Fibroblast of lung (primary cell): ENCODE measurements at places on chromosomes 13 and 19. TPM values are rescaled to one million over a fixed set of nuclear protein-coding genes. Genes with fewer than 3 reads are reported as not detected.

The PRR19 gene
- polyA plus RNA-seq = 0.39 and 0.54 TPM in 2 replicates

DNA sequence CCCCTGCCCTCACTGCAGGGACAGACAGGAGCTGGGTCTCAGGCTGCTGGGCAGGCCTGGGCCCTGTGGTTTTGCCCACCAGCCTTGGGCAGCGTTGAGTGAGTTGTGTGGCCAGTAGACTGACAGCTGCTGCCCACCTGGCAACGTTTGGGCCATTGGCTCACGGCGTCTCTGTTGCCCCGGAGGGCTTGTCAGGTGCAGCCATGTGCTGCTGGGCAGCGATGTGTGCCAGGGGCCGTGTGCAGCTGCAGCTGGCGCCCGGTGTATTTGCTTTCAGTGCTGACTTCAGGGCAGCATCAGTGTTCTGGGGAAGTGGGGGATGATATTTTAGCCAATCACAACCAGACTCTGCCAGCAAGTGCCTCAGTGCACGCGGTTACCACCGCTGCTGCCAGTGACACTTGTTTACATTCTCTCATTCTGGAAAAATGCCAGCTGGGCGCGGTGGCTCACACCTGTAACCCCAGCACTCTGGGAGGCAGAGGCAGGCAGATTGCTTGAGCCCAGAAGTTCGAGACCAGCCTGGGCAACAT is 10.6 kb downstream of the FZR1 start:
- no peak for DNase-seq

- DNase-seq = no peak
These were observed 814 bp downstream of the NBEA start for GRCh38 chr13:34942732-34943435.

DNA sequence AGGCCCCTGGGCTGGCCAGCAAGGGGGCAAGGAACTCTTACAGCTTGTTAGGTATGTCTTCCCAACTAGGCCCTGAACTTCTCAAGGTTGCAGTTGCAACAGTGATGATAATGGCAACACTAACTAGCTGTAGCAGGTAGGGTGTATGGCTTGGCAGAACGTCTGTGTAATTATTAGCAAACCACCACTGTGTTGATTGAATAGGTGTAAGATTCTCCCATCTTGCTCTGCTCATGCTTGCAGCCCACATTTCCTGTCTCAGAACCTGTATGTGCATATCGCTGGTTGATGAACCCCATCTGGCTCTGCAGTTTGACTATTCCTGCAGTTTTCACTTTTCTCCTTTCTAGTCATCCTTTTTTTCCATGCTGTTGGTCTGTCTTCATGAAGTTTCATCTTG is 178.8 kb downstream of the KATNAL1 start:
- DNase-seq = no peak

The OR7A5 gene
- not detected in 2 replicates for polyA plus RNA-seq

DNA sequence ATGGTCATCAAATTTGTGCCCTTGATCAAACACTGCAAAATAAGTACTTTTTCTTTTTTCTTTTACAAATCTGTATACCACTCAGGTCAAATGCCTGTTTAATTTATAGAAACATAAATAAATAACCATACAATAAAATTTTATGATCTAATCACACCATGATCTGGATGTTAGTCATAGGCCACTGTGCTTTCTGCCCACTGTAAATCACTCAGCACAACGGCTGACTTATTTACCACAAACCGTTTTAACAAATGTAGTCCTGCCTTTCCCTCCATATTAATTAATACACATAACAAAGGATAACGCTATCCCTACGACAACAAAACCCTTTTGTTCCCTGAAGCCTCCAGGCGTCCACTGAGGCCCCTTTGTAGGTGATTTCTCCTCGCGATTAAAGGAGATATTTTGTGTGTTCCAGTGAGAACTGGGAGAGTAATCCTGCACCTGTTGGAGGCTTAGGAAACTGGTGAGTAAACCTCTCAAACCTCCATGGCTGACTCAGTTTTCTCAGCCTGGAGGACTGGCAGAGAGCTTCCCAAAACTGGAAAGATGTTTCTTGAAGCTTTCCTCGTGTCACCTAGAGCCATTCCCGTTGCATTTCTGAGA is 477.1 kb upstream of the SGCG start:
- no peak for DNase-seq

The SIGLEC14 gene
- polyA plus RNA-seq = not detected in 2 replicates

GRCh38 chr13:92538164-92538563 is 688.4 kb upstream of the GPC6 start:
- no peak for DNase-seq

DNA sequence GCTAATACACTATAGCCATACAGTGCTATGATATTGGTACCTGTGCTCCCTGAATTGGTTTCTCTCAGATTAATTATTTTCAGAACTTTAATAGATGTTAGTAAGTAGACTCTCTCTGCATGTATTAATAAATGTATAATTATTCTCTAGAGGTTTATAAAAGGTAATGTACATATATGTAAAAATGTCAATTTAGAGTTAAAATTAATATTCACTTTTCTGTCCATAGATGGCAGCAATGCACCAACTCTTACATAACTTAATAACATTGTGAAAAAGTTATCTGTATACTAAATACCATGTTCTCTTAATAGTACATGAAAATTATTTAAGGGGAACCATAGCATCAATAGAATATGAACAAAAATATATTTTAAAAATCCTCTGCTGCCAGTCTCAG is 515.0 kb upstream of the KLHL1 start:
- peak; percentile 3 for DNase-seq

GRCh38 chr13:42788601-42789000 is 7.2 kb downstream of the FAM216B start:
- DNase-seq = no peak

The GJB6 gene
- not detected in 2 replicates for polyA plus RNA-seq

The GAMT gene
- 20.0 and 32.6 TPM in 2 replicates for polyA plus RNA-seq

- no peak for DNase-seq
These were observed 1.1 kb downstream of the RYR1 start for GRCh38 chr19:38434549-38435051.

GRCh38 chr19:32138416-32138815 is 207.0 kb upstream of the ZNF507 start:
- no peak for DNase-seq

GRCh38 chr13:22053053-22053452 is 382.2 kb downstream of the FGF9 start:
- DNase-seq = no peak

- DNase-seq = no peak
These were observed 15.4 kb upstream of the FAM216B start for GRCh38 chr13:42766016-42766415.
